Bladder microvascular endothelial cell (primary cell): ENCODE measurements at places on chromosomes 5 and 9. TPM values are rescaled to one million over a fixed set of nuclear protein-coding genes. Genes with fewer than 3 reads are reported as not detected.

SPATA31C1 gene
- not detected in 2 replicates for total RNA-seq

ZNF484 gene
- 6.6 and 14.4 TPM in 2 replicates for total RNA-seq

PDZD2 gene
- total RNA-seq = 6.0 and 7.0 TPM in 2 replicates

ADRB2 gene
- 2.9 and 9.4 TPM in 2 replicates for total RNA-seq

MEIKIN gene
- not detected in 2 replicates for total RNA-seq

NKD2 gene
- total RNA-seq = 0.16 and 3.1 TPM in 2 replicates

CAMK4 gene
- total RNA-seq = 0.32 and 2.3 TPM in 2 replicates

SPATA31D1 gene
- not detected in 2 replicates for total RNA-seq

F2RL1 gene
- 7.6 and 111 TPM in 2 replicates for total RNA-seq

ZNF879 gene
- 2.3 and 5.2 TPM in 2 replicates for total RNA-seq
